ENCODE measurements at places on chromosomes 13 and 19.

- no peak for DNase-seq
These were observed 21.3 kb upstream of the F7 start for GRCh38 chr13:113084094-113084942.

GRCh38 chr13:37914781-37915391 lies 45.3 kb upstream of the TRPC4 start:
- DNase-seq: no peak

DNA sequence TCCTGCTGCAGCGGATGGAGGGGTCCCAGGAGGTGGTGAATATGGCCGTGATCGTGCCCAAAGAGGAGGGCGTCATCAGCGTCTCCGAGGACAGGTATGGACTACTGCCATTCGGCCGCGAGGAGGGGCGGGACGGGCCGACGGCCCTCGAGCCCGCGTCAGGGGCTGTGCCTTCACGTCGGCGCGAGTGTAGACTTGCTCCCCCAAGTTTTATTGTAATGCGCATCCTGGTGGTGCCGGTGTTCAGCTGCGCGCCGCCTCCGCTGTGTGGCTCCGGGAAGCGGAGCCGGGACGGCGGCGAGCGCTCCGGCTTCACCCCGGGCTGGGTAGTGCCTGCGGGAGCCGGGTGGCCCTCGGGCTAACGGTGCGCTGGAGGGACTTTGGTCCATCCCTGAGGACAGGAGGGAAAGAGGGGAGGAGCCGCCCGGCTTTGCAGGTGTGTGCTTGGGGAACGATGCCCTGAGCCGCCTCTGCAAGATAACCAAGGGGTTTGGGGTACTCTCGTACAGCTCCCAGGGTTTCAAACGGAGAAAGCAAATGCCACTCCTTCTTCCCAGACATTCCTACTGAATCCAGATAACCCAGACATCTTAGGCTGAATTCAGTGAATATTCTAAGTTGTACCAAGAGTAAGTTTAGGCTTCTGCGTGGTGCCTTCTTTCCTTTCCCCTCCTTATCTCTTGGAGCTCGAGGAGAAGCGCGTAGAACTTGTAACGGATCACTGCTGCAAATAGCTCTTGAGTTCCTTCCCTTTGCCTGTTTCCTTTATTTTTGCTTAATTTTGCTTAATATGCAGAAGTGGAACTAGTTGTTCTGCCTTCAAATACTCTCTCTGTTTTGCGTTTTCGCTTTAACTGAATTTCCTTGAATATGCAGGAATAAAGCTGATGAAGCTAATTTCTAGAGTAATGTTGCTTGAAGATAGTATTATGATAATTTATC lies 740 bp downstream of the WDFY2 start:
- peak; percentile 27 for DNase-seq

DNA sequence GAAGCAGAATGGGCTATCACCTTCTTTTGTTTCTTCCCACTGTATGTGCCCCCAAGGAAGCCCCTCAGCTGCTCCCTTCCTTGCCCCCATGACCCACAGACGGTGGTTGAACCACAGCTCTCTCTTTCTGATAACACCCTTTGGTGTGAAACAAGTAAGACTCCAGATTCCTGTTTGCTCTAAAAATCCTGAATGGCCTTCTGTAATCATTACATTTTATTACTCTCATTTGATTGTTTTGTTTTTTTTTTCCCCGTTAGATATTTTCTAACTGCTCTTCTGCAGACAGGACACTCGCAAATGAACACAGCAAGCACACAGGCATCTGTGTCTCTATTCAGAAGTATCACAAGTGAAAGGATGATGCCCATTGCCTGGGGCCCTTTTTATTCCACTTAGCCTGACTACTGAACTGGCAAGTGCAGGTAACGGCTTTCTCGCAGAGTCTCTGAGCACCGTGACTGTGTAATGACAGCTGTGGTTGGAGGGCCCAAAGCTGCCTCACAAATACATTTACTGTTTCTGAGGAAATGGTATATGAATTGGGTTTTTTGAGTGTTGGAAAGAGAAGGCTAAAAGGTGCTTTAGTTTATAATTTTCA lies 59.3 kb downstream of the OXGR1 start:
- DNase-seq: no peak

GRCh38 chr19:10292789-10293636 lies 3.3 kb downstream of the ICAM5 start:
- DNase-seq: no peak

- no peak for DNase-seq
These were observed 12.5 kb downstream of the IL12RB1 start for GRCh38 chr19:18074192-18074591.

DNA sequence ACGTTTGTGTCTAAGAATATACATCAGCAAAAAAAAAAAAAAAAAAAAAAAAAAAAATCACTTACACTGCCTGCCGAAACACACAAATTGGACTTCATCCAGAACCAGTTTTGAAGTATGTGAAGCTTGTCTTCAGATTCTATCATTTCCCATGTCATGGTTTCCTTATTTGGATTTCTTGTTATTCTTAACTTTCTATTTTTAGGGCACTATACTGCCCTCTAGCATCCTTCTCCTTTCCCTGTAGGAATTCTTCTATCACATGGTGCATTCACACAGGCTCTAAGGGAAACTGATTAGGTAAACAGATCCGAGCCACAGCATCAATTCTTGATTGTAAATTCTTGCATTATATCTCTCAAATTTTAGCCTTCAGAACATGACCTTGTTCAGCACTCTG lies 1507.5 kb downstream of the OLFM4 start:
- no peak for DNase-seq

DNA sequence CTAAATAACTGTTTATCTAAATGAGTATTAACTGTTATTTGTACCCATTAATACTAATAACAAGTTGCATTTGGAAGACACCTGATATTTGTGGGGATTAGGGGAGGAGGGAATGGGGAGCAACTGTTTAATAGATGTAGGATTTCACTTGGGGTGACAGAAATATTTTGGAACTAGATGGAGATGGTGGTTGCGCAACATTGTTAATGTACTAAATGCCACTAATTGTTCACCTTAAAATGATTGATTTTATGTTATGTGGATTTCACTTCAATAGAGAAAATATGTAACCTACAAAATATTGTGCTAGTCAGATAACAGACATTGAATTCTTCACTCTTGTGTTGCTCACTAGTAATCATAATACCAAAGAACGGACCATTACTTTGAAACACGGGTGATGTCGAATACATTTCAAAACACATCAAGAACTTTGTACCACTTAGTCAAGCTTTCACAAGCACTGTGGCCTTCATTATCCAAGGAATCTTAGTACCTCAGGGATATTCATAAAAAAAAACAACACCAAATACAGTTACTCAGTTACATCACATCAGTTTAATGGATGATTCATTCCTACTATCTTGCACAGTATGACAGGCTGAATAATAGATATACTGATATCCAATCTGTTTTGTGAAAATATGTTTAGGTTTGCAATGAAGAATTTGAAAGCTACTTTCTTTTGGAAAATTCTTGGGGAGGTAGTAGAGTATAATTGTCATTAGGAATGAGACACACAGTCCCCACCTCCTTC lies 721.8 kb downstream of the PCDH9 start:
- DNase-seq: no peak

DNA sequence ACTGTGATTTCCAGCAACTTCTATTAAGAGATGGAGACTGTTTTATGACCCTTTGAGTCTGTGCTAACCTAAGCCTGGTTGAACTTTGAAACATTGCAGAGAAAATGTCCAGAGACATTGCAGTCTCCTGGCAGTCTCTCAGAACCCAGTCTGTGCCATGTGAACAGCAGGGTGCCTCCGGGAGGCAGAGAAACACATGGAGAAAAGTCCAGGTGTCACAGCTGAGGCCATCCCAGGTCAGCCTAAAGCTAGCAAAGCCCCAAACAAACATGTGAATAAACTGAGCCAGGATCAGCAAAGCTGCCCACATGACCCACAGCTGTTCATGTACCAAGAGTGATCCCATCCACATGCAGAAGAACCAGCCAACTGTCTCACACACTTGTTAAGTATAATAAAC lies 7.8 kb downstream of the CYP4F11 start:
- DNase-seq: no peak
